ENCODE measurements at places on chromosomes 7 and 10.

- DNase-seq, result no peak
Observed at GRCh38 chr7:106729720-106730385, 68.9 kb upstream of the CCDC71L start.

GRCh38 chr7:3234851-3235250 is 66.2 kb upstream of the SDK1 start:
- no peak for DNase-seq

DNA sequence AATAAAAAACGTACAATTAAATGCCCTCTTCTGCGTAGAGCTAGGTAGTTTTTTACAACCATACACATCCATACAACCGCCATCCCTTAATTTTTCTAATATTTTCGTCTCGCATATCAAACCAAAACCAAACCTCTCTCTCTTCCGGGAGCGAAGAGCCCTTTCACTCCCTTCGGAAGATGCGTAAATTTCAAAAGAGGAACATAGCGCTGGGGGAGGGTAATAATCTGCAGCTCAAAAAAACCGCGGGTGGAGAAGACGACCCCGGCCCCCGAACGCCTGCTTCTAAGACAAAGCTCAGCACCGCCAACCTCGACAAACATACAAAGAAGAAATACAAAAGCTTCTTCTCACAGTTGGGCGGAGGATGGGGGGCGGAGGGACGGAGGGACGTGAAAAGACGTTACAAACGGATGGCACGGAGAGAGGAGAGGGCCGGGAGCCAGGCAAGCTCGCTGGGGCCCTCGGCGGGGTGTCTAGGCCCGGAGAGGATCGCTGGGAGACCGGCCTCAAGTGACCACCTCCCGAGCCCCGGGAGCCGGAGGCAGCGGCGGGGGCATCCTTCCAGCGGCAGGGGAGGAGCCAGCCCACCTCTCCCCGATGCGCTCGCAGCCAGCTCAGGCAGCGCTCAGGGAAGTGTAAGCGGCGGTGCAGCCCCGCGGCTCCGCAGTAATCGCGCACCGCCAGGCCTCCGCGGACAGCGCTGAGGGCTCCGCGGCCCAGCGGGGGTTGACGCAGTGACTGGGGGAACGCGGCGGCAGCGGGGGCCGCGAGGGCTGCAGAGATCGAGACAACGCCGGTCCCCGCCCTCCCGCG is 851 bp downstream of the MKRN1 start:
- DNase-seq, result peak; percentile 47

DNA sequence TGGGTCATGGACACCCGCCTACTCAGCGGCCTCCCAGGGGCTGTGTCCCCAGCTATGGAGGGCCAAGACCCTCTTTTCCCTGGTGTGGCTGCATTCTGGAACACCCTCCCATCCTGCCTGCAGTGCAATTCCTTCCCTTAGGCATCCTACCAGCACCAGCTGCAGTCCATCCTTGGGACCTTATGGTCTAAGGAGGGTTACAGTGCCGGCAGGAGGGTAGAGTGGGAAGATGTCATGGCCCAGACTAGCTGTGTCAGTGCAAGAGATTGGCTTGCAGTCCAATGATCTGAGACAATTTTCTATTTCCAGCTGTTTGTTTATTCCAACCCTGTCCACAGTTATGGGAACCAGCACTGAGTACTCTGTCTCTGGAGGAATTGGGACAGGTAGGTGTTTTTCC is 92.4 kb downstream of the WDFY4 start:
- no peak for DNase-seq

DNA sequence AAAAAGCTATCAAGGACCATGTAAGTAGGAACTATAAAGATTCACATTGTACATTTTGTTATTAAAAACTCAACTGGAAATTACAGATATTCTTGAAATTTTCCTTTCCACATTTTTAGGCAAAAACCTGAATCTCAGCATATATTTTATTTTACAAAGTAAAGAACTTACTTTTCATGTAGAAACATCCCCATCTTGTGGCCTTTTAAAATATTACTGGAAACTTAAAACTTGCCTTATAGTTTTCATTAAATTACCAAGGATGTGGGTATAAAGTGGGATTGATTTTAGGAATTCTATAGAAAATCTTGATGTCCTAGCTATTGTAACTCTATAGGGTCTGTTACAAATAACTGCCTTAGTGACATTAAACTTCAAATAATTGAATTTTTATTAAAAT is 10.6 kb downstream of the DBF4 start:
- no peak for DNase-seq
